CD8-positive, alpha-beta memory T cell (primary cell): ENCODE measurements at places on chromosomes 3 and 15. TPM values are rescaled to one million over a fixed set of nuclear protein-coding genes. Genes with fewer than 3 reads are reported as not detected.

- no peak for DNase-seq
These were observed 51.7 kb upstream of the ACP3 start for GRCh38 chr3:132265488-132265887.

KIF15 gene
- 23.6 TPM for total RNA-seq

TSC22D2 gene
- 22.3 TPM for total RNA-seq

GRCh38 chr3:10814623-10815022 is 1.4 kb upstream of the SLC6A11 start:
- DNase-seq, result no peak
